CD4-positive, alpha-beta T cell treated with Interleukin-10 for 1 hour (primary cell): ENCODE measurements at places on chromosomes 1 and 21.

- no peak for DNase-seq
These were observed 9.6 kb upstream of the SLC6A9 start for GRCh38 chr1:44040846-44041245.

DNA sequence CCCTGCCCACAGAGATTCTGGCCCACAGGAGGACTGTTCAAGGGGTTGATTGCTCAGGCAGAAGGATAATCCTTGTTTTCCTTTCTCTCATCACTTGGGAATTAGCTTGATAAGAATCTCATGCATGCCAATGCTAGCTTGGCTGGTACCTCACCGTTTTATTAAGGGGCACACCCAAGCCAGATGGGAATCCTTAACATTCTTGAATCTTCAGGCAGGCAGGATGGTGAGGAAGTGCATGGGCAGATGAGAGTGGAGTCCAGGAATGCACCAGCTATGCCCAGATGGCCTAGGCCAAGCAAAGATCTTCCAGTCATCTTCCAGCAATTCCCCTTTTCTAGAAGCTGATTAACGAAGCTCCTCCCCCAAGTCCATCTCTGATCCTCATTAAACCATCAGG is 4.1 kb upstream of the LCE7A start:
- no peak for DNase-seq

DNA sequence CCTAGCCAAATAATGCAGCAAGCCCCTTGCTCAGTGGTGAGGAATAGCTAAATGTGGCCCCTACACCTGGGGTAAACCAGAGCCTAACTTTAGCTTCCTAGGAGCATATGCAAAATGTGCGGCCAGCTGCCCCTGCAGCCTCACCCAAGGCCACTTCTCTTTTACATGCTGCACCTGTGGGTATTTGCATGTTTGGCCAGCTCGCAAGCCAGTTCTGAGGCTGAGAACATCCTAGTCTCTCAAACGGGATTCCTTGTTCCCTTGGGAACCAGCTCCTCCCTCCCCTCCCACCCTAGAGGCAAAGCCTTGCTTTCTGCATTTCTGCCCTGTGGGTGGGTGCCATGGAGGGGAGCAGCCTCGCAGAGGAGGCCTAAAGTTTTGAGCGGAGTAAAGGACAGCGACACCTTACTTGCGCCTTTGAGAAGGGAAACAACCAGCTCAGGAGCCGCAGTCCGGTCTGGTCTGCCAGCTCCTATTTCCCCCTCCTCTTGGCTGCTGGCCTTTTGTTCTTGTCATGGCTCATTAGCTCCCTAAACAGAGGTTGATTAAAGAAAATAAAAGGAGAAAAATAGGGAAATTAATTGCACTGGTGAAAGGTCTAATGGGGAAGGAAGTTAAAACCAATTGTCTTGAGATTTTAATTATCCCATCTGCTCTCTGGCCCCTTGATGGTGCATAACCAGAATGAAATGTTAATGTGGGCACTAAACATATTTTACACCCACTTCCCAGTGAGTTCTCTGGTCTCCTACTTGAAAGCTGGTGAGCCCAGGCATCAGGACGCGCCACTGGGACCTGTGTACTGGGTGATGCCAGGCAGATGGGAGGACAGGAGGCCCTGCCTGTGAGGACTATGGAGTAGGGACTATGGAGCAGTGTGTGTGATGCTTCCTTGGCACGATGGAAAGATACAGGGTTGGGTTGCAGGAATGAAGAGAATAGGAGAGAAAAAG is 68.7 kb downstream of the TEX35 start:
- DNase-seq: no peak

DNA sequence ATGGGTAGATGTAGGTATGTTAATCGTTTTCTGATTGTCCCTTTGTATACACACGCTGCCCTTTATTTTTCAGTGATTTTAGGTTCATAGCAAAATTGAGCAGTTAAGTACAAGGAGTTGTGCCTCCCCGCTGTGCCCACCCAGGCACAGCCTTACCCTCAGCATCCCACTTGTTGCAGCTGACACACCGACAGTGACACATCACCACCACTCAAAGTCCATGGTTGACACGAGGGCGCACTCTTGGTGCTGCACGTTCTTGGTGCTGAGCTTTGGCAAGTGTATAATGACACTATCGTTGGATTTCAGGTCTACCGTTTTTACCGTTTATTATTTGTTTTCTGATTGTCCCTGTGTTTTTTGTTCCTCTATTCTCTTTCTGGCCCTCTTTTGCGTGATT is 15.6 kb downstream of the C1orf159 start:
- no peak for DNase-seq

- no peak for DNase-seq
These were observed 95.6 kb upstream of the ADAMTS5 start for GRCh38 chr21:27062443-27062842.

DNA sequence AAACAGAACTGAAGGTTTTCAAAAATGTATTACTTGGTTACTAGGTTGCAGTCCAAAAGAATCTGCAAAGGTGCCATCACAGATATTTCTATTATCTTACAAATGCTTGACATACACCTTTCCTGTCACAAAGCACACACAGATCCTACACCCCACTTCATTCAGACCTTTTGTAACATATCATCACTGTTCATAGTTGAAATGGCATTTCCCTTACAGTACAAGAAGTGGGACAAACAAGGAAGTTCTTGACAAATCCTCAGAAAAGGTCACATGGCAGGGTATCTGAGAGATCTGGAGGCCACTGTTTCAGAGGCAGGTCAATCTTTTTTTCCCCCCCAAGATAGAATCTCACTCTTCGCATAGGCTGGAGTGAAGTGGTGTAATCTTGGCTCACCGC is 21.3 kb downstream of the TOR1AIP2 start:
- DNase-seq: no peak

- no peak for DNase-seq
These were observed 323.7 kb upstream of the FAM78B start for GRCh38 chr1:166490437-166490991.

DNA sequence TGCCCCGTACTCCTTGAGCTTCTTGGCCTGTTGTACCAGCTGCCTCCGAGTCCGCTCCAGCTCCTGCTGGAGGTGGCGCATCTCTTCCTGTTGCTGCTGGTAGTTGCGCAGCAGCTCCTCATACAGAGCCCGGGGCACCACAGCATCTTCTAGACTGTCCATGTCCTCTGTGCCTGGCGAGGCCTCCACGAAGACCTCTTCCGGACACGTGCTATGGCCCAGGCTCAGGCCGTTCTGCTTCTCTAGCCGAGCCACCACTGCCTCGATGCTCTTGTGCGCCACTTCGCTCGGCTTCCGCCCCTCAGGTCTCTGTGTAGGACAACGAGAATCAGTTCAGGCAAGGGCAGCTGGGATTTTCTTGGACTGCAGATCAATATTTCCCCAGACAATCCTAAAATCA is 17.7 kb downstream of the BEND5 start:
- DNase-seq: no peak

DNA sequence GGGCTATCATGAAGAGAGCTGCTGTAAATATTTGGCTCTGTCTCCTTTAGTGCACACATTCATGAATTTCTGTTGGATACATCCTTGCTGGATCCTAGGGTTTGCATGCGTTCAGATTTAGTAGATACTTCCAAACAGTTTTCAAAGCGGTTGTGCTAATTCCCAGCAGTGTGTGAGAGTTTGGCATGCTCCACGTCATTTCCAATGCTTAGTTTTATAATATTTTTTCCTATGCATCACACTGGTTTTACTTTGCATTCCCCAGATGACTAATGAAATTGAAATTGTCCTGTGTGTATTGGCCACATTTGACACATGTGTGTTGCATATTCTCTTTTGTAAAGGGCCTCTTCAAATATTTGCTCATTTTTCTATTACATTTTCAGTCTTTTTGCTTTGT is 18.5 kb upstream of the AADACL3 start:
- DNase-seq: no peak

DNA sequence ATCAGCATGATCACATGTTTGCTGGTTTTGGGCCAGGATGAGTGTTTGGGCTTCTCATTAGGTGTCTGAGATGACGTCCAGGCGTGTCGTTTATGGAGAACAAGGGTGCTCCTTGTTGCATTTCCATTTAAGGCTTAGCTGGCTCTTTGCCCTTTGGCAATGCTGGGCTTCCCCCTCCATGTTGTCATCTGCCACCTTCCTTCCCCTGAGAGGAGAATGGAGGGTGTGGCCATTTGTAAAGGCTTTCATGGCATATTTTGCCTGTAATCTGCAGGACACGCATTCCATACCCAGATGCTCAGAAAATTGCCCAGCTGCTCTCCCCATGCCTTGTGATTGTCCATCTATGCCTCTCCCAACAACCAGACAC is 27.7 kb downstream of the PKP1 start:
- DNase-seq: no peak

DNA sequence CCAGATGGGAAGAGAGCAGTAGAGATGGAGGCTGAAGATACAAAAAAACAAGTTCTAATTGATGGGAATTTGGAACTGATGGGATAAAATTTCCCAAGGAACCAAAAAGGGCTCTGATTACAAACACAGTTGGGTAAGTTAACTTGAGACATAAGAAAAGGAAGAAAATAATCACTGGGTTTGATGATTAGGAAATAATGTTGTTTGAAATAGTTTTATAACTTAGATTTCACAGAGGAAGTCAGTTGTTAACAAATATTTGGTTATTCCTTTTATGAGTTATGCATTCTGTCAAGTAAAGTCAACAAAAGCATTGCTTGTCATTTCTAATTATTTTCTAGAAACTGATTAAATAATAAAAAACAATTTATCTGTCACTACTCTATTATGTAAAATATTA is 20.4 kb upstream of the SUCO start:
- no peak for DNase-seq

DNA sequence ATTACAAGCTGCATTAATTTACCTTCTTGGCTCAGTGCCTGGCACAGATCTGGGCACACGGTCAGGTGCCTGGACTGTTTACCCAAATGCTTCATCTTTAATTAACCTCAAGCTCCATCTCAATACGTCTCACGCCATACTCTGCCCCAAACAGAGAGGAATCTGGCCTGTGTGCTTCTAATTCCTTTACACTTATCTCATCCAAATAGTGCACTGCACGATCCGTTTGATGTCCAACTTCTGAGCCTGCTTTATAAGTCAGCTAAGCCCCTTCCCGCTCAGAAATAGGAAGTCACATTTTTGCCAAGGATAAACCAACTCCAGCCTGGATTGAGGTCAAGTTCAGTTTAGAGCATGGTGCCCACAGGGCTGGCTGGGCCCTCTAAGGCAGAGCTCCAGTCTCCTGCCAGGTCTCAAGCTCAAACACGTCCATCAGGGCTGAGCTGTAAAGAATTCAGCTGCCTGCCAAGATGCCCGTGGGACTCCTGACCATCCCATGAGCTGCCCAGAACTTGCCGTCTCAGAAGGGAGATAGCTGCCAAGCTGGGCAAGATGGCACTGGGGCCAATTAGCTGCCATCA is 233.5 kb downstream of the TRABD2B start:
- no peak for DNase-seq

DNA sequence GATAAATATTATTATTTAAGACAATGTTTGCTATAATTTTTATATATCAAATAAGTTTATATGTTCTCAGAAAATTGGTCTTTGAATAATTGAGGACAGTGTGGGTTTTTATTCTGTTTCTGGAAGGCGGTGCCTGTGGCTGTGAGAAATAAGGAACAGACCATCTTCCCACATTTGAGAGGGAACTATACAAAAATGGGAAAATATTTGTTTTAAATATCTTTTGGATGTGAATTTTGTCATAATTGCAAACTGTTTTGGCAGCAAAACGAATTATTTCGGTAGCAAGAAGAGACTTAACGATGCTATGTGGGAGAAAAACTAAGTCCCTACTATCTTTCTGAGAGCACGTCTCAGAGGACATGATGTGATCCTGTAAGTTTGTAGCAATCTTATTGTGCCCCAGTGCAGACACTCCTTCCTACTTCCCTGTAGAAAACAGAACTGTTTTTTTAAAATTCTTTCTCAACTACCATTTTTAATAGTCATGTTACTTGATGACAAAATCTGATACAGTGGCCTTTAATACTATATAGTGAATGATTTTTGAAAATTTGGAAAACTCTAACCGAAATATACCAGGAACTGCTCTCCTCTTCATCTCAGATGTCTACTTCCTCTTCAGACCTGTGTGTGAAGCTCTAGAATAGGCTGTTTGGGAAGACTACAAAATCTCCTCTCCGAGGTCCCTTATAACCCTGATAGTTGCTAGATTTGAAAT is 25.4 kb downstream of the PTPRC start:
- DNase-seq: no peak

- DNase-seq: no peak
These were observed 82.6 kb downstream of the GRIK3 start for GRCh38 chr1:36951761-36952160.

- no peak for DNase-seq
These were observed 52.2 kb upstream of the ARTN start for GRCh38 chr1:43881415-43881814.

DNA sequence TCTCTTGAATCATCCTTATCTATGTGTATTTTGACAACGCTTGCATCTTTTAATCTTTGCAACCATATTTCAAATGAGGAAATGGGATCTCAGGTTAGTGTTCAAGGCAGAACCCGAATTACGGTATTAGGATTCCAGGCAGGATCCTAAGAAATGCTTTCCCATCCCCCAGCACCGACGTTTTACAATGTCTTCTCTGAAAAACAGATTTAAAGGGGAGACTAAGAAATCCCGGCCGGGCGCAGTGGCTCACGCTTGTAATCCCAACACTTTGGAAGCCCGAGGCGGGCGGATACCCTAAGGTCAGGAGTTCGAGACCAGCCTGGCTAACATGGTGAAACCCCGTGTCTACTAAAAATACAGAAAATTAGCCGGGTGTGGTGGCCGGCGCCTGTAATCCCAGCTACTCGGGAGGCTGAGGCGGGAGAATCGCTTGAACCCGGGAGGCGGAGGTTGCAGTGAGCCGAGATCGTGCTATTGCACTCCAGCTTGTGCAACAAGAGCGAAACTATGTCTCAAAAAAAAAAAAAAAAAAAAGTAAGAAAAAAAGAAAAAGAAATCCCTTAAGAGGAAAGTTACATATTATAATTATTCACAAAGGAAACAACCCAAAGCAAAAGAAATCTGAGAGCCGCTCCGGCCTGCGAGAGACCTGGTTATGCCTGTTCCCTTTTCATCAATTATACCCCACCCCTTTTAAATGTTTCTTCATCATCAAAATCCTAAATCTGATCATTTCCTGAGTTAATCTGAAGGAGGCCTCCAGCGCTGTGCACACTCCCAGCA is 801 bp upstream of the GORAB start:
- peak; percentile 10 for DNase-seq

GRCh38 chr1:30915491-30916230 is 7.1 kb upstream of the SDC3 start:
- DNase-seq: no peak

DNA sequence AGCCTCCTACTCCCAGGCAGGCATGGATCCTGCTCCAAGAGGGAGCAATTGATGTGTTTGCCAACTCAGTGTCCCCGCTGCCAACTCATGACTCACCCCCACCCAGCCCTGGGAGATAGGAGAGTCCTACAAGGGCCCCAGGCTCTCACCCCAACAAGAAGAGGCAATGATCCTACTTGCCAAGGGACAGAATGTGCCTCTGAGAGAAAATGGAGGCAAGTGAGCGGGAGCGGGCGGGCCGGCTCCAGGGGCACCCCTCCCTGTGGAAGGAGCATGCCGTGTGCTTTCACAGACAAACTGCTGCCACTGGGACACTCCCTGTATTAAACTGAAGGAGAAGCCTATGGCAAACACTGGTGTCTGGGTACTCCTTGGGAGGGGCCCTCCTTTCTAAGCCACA is 16.7 kb downstream of the PKP1 start:
- DNase-seq: no peak
